ENCODE measurements at places on chromosomes 6 and 20. TPM values are rescaled to one million over a fixed set of nuclear protein-coding genes. Genes with fewer than 3 reads are reported as not detected.

Gene DUSP15
- total RNA-seq: not detected

DNA sequence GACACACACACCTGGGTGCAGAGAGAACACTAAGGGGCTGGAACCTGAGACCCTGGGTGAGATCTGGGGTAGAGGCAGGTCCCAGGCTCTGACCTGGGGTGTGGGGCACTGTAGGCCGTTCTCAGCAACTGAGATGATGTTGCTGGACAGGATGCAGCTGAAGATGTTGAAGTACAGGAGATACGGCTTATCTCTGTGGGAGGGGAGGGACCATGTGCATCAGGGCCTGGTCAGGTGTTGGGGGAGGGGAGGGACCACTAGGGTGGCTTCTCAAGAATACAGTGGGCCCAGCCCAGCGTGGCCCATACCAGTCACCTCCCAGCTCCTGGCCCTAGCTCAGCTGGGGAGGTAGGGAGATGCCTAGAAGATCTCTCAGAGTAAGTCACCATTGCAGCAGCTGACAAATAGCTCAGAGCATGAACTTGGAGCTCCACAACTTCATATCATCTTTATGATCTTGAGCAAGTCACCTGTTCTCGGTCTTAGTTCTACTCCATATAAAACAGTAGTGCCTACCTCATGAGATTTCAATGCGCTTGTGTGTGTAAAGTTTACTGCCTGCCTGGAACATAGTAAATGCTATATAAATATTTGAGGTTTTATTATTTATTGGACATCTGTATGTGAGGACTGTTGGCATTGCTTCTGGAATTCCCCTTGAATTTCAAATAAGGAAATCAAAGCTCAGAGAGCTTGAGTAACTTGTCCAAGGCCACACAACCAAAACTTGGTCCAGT is 3.8 kb downstream of the SLC44A4 start:
- DNase-seq: no peak

Gene KIF25
- total RNA-seq: not detected

Gene BMP5
- total RNA-seq: not detected

DNA sequence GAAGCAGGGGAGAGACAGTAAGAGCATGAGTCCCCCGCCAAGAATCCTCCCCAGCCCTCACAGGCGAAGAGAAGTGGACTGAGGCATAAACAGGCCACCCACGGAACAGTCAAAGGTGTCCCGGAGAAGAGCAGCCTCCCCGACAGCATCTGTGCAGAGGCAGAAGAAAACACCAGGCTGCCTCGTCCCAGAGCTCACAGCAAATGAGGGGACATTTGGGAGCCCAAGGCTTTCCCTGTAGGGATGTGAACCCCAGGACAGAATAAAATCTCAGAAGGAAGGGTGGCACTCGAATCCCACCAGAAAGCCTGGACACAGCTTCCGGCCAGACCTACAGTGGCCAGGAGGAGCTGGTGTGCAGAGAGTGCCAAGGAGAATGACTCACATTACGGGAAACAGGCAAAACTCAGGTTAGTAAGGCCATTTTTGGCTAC is 90.4 kb downstream of the DLL1 start:
- no peak for DNase-seq

DNA sequence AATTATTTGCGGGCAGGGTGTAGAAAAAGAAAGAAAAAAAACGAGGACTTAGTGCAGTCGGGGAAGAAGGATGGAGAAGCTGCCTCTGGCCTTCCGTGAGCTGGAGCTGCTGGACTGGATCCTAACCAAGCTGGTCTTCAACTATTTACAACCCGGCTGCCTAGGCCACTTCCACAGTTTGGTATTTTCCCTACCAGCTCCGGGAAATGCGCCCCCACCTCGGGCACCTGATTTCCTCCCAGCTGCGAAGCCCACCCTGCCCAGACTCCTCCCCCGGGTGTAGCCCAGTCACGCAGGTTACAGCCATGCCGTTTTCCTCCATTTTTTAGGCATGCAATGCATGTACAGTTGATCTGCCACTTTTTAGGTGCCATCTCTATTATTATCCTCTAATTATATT is 21.2 kb downstream of the THEMIS start:
- no peak for DNase-seq

DNA sequence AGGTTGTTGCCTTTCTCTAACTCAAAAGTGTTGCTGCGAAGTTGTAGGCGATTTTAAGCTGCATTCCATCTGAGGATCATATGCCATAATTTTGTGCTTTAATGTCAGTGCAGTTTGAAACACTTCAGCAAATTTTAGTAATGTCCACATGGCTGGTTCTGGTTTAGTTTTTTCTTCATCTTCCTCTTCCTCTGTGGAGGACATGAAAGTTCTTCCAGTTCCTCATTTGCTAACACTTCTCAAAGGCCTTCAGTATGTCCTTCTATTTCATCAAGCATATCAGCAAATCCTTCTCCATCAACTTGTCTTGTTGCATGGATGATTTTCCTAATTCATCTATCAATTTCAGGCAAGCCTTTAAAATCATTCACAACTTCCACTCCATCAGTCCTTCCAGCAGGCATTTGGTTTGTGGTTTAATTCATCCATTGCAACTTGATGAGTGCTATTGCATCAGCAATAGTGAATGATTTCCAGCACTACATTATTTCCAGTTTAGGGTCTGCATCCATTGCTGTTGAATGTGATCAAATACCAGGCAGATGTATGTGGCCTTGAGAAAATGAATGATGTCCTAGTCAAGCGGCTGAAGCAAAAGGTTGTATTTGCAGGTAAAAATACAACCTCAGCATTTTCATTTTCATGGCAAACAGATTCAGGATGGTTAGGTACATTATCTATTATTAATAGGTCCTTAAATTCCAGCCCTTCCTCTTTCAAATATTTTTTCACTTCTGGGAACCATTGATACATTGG is 20.2 kb downstream of the SHLD1 start:
- DNase-seq: no peak

GRCh38 chr6:157962601-157963302 is 18.9 kb upstream of the SYNJ2 start:
- no peak for DNase-seq

GRCh38 chr6:55794136-55794812 is 81.1 kb downstream of the BMP5 start:
- DNase-seq: no peak

GRCh38 chr6:127923135-127923534 is 22.3 kb upstream of the THEMIS start:
- no peak for DNase-seq

DNA sequence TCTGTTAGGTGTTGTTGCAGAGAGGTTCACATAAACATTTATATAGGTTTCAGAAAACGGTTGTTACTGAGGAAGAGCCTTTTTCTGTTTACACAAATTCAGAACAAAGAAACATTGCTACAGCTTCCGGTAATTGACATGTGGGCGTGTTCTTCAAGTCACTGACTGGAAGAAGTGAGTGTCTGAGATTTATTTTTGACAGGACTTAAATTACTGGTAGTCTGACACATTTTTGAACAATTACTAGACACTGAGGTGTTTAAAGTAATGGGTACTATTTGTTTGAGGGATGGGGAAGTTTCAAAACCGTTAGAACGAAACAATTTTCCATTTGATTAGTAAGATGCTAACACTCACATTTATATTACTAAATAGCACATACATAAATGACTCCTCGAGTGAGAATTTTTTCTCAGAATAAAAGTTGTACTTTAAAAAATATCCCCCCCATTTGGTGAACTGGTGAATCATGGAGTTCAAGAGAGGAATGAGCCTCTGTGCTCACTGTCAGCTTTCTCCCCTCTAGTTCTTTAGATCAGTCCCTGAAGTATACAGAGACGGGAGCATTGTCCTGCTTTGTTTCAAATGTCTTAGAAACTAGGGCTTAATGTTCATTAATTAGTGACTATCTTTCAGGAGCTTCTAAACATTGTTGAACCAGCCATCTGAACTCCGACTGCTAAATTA is 98.7 kb downstream of the TSHZ2 start:
- DNase-seq: no peak

DNA sequence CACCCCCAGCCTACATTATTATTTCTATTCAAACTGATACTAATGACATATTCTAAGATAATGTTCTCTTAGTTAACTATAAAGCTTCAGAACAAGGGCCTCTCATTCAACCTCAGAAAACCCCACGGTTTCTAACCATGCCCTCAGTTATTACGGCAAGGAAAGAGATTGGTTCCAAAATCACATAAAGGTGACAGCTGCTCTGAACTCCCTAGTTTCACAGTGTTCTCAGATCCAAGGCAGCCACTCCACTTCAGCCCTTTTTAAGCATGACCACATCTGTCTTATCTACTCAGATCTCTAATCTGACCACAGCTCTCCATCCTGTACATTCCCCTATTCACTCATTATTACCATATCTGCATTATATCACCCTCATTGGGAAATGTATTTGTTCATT is 98.8 kb upstream of the CEP85L start:
- no peak for DNase-seq

Gene GPR63
- total RNA-seq: 0.57 TPM

Gene C20orf141
- not detected for total RNA-seq

Data from activated T-cell treated with anti-CD3 and anti-CD28 coated beads, Interleukin-2, amount 50 U/mL, for 4 hours (primary cell).